ENCODE measurements at places on chromosomes 7 and 10.

DNA sequence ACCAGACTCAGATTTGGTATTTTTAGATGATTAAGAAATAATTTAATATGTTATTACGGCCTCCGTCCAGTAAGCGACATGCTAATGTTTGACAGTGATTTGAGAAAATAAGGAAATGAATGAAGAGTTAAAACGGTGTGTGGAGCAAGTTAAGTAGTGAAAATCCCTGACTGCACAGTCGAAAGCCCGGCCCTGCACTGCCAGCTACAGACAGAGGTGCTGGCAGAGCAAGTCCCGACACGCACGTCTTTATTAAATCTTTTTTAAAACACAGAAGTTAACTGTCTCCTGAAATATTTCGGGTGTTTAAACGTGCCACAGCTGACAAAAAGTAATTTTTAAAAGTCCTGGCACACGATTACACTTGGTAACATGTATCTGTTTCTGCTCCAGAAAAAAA, 293.4 kb upstream of the RNF32 start:
- no peaks in the 10 kb centered on the region for H3K27me3 ChIP-seq
- no peak overlapping the region for H3K27ac ChIP-seq
- H3K4me1 ChIP-seq: no peaks in the 10 kb centered on the region
- no peak for DNase-seq
- no peaks in the 10 kb centered on the region for H3K36me3 ChIP-seq

- H3K36me3 ChIP-seq: peaks cover 16% of the 10 kb centered on the region
- no peaks in the 10 kb centered on the region for H3K27me3 ChIP-seq
- no peak overlapping the region for H3K4me3 ChIP-seq
- no peak overlapping the region for H3K27ac ChIP-seq
Measured at GRCh38 chr10:16720812-16721211, 96.4 kb downstream of the RSU1 start.

GRCh38 chr10:73478636-73479035, 17.2 kb downstream of the PPP3CB start:
- no peak overlapping the region for H3K27ac ChIP-seq
- H3K4me1 ChIP-seq: no peaks in the 10 kb centered on the region
- DNase-seq: no peak
- H3K36me3 ChIP-seq: peaks cover 19% of the 10 kb centered on the region
- no peak overlapping the region for H3K4me3 ChIP-seq

GRCh38 chr10:95920798-95921426, 13.1 kb downstream of the CC2D2B start:
- H3K27me3 ChIP-seq: no peaks in the 10 kb centered on the region
- no peak overlapping the region for H3K27ac ChIP-seq
- no peaks in the 10 kb centered on the region for H3K4me1 ChIP-seq
- DNase-seq: no peak

DNA sequence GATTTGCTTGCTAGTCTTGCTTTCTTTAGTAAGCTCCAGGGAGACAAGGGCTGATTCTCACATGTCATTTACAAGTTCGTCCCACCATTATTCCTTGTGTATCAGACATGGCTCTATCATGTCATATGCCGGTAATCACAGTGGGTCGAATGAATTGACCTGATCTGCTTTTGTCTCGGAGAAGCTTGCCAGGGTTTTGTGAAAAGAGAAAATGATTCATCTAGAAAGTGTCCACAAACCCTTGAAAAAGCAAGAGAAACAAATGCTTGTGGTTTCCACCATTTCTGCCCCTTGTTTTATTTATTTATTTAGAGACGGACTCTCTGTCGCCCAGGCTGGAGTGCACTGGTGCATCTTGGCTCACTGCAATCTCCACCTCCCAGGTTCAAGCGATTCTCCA, 278.5 kb downstream of the TCF7L2 start:
- H3K27me3 ChIP-seq: peaks cover 14% of the 10 kb centered on the region
- DNase-seq: no peak
- H3K4me3 ChIP-seq: no peak overlapping the region
- no peaks in the 10 kb centered on the region for H3K36me3 ChIP-seq
- H3K4me1 ChIP-seq: no peaks in the 10 kb centered on the region
- H3K27ac ChIP-seq: no peak overlapping the region

DNA sequence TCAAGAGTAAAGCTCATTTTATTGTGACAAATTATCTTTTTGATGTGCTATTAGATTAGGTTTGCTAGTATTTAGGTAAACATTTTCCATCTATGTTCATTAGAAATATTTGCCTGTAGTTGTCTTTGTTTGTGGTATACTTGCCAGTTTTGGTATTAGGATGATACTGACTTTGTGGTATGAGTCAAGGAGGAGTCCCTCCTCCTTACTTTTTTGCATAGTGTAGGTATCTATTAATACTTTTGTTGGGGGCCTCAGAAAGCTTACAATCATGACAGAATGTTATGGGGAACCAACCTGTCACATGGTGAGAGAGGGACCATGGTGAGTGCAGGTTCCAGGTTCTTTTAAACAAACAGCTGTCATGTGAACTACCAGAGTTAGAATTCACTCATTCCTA, 102.1 kb downstream of the ZWINT start:
- no peak overlapping the region for H3K27ac ChIP-seq
- no peak for DNase-seq
- no peaks in the 10 kb centered on the region for H3K36me3 ChIP-seq
- no peaks in the 10 kb centered on the region for H3K27me3 ChIP-seq
- no peaks in the 10 kb centered on the region for H3K4me1 ChIP-seq

GRCh38 chr10:125797994-125798662, 22.5 kb upstream of the MMP21 start:
- no peak overlapping the region for H3K27ac ChIP-seq
- peaks cover 97% of the 10 kb centered on the region for H3K36me3 ChIP-seq
- H3K4me3 ChIP-seq: no peak overlapping the region
- no peaks in the 10 kb centered on the region for H3K4me1 ChIP-seq
- DNase-seq: no peak

DNA sequence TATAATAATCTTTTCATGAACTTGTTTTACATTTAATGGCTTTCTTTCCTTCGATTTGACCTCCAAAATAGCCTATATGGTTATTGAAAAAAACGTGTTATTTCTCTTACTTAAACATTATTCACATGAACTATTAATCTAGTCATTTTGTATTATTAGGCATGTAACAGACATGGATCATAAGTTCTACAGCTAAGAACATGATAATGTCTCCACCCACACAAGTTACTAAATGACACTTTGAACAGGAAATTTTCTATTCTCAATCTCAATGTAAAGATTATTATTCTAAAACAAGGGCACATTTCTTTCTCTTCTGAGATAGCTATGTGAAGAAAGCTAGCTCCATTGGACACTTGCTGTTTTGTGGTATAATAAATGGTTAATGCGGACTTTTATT, 10.0 kb downstream of the LAMB4 start:
- H3K4me3 ChIP-seq: no peak overlapping the region
- no peak for DNase-seq
- H3K4me1 ChIP-seq: no peaks in the 10 kb centered on the region

- peaks cover 13% of the 10 kb centered on the region for H3K4me1 ChIP-seq
- no peaks in the 10 kb centered on the region for H3K27me3 ChIP-seq
- DNase-seq: no peak
- H3K36me3 ChIP-seq: no peaks in the 10 kb centered on the region
Measured at GRCh38 chr10:73251683-73252444, 580 bp downstream of the MRPS16 start.

DNA sequence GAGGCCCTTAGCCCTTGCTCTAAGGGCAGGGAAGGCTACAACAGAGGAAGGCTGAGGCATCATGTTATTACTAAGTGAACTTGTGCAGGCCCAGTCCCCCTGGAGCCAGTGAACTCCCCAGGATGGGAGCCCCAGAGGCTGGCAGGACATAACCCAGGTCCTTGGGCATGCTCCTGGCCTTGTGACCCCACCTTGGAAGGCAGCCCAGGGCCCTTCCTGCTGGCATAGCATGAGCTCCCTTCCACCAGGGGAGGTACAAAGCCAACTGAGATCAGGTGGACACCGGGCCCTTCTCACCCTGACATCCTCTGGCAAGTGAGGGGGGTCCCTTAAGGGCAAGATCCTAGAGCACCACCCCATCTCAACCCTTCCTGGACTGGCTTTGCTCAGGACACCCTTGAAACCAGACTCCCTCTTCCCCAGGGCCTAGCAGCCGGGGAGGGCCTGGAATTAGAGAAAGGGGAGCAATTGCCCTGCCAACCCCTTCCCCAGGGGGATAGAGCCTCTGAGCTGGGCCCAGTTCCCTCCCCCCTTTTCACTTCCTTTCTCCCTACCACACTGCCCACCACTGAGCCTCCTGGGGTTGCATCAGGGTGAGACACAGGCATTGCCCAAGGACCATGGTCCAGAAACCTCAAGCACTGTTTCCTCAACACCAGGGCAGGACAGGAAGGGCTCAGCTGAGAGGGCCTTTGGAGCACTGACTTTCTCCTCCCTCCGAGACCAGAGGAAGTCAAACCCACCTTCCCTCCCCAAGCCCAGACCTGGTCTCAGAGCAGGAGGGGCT, 1.8 kb upstream of the VSIR start:
- H3K27me3 ChIP-seq: no peaks in the 10 kb centered on the region
- H3K36me3 ChIP-seq: no peaks in the 10 kb centered on the region
- H3K4me1 ChIP-seq: peaks cover 34% of the 10 kb centered on the region
- no peak overlapping the region for H3K4me3 ChIP-seq
- no peak for DNase-seq

GRCh38 chr10:60138842-60139241, 232.5 kb upstream of the CCDC6 start:
- no peak overlapping the region for H3K27ac ChIP-seq
- no peaks in the 10 kb centered on the region for H3K36me3 ChIP-seq
- no peak overlapping the region for H3K4me3 ChIP-seq
- DNase-seq: no peak
- no peaks in the 10 kb centered on the region for H3K27me3 ChIP-seq
- no peaks in the 10 kb centered on the region for H3K4me1 ChIP-seq

- H3K4me1 ChIP-seq: no peaks in the 10 kb centered on the region
- H3K27me3 ChIP-seq: no peaks in the 10 kb centered on the region
- no peak for DNase-seq
- no peak overlapping the region for H3K27ac ChIP-seq
Measured at GRCh38 chr7:147436718-147437117, 1153.8 kb upstream of the C7orf33 start.

DNA sequence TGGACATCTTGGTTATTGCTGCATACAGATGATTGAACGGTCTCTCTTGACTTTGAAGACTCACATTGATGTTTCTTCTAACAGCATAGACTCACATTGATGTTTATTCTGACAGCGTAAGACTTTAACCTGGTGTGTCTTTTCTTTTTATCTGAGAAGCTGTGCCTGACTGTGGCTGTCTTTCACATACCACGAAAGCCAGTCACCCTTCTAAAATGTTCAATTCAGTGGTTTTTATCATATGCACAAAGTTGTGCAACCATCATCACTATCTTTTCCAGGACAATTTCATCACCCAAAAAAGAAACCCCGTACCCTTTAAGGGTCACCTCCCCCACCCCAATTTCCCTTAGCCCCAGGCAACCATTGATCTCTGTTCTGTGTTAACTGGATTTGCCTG, 24.7 kb downstream of the CELF2 start:
- no peaks in the 10 kb centered on the region for H3K27me3 ChIP-seq
- no peak for DNase-seq
- H3K27ac ChIP-seq: no peak overlapping the region
- H3K4me3 ChIP-seq: no peak overlapping the region
- H3K4me1 ChIP-seq: no peaks in the 10 kb centered on the region

GRCh38 chr10:65846541-65846940, 1079.3 kb upstream of the LRRTM3 start:
- no peak for DNase-seq
- no peaks in the 10 kb centered on the region for H3K27me3 ChIP-seq
- no peak overlapping the region for H3K27ac ChIP-seq

DNA sequence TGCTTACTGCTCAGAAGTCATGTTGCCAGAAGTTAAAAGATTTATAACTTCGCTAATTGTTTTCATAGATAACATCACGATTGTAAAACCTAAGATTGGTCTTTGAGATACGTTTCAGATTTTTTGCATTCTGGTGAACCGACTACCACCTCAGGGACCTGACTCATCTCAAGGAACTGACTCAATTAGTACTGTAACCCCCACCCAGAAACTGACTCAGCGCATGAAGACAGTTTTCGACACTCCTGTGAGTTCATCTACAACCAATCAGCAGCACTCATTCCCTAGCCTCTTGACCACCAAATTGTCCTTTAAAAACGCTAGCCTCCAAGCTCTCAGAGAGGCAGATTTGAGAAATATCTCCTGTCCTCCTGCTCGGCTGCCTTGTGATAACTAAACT, 72.3 kb downstream of the ELMO1 start:
- no peaks in the 10 kb centered on the region for H3K4me1 ChIP-seq
- no peaks in the 10 kb centered on the region for H3K27me3 ChIP-seq
- H3K4me3 ChIP-seq: no peak overlapping the region
- no peak for DNase-seq
- no peaks in the 10 kb centered on the region for H3K36me3 ChIP-seq
- H3K27ac ChIP-seq: no peak overlapping the region

DNA sequence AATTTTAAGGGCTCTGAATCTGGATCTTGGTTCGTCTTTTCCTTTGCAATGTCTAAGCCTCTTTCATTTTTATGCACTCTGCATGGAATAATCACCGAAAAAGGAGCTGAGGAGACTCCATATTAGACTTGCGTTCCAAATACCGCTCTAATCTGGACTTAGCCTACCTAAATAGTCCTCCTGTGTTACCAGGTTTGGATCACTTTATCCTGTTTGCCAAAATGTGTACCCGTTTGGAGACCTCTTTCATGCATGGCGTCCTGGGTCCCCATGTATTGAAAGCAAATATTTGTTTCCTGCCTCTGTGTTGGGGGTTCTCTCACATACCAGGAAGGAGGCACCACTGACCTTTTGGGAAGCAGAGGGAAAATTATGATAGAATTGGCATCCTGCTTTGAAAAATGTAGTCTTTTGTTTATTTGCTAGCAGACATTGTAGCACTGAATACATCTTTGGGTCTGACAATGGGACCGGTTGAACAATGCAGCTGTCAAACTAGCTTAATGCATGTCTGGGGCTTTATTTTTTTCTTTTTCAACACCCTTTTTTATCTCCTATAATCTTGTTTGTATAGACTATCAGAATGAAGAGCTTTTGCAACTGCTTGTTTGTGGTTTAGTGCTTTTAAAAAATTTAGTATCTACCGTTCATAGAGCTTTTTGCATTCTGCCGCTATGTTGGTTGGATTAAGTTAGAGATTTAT, 11.8 kb upstream of the CELF2 start:
- no peak overlapping the region for H3K27ac ChIP-seq
- no peaks in the 10 kb centered on the region for H3K4me1 ChIP-seq
- no peak for DNase-seq

- H3K27ac ChIP-seq: no peak overlapping the region
- peaks cover 49% of the 10 kb centered on the region for H3K4me1 ChIP-seq
- no peak overlapping the region for H3K4me3 ChIP-seq
- DNase-seq: no peak
- H3K36me3 ChIP-seq: no peaks in the 10 kb centered on the region
Measured at GRCh38 chr7:87047-87446, 105.3 kb upstream of the FAM20C start.

GRCh38 chr7:86923527-86923926, 135.9 kb downstream of the ELAPOR2 start:
- no peak overlapping the region for H3K4me3 ChIP-seq
- DNase-seq: no peak
- no peak overlapping the region for H3K27ac ChIP-seq
- H3K4me1 ChIP-seq: no peaks in the 10 kb centered on the region
- H3K27me3 ChIP-seq: no peaks in the 10 kb centered on the region

GRCh38 chr7:117085769-117086463, 132.6 kb downstream of the ST7 start:
- H3K27me3 ChIP-seq: no peaks in the 10 kb centered on the region
- H3K4me3 ChIP-seq: no peak overlapping the region
- no peaks in the 10 kb centered on the region for H3K36me3 ChIP-seq
- no peak for DNase-seq
- H3K4me1 ChIP-seq: peaks cover 12% of the 10 kb centered on the region
- no peak overlapping the region for H3K27ac ChIP-seq

All from esophagus squamous epithelium (tissue), 5 donors.